ENCODE measurements at places on chromosomes 6 and 20.

- no peak for DNase-seq
Measured at GRCh38 chr6:109793792-109794191, 102.7 kb downstream of the FIG4 start.

- DNase-seq: no peak
Measured at GRCh38 chr6:88730611-88731011, 232.8 kb downstream of the RNGTT start.

DNA sequence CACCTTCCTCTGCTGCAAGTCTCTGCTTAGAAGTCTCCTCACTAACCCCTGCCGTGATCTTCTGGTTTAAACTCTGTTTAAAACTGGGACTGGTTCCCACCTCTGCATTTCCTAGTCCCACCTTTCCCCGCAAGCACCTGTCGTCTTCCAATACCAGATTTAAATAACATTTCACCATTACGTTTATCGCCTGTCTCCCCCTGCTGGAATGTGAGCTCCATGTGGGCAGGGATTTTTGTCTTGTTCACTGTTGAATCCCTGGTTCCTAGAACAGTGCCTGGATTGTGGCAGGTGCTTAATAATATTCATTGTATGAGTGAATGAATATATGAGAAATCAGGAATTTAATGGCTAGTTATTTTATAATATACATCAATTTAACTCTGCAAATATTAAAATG lies 2.7 kb downstream of the GUCA1A start:
- DNase-seq: no peak

DNA sequence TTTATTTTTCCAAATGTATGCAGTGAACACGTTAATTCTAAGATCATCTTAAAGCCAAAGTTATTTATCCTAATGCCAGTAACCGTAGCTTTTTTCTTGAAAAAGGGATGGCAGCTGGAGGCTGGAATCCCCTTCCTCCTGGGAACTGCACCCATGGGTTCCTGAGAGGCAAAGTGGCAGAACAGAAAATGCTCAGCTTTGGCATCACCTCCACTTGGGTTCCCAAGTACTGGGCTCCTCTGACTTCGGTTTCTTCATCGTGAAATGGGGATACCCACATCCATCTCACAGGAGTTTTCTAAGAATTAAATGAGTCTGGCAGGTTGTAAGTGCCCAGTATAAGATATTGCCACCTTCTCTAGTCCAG lies 6.2 kb upstream of the DDX43 start:
- no peak for DNase-seq

- DNase-seq: no peak
Measured at GRCh38 chr6:88366672-88367071, 200.5 kb upstream of the CNR1 start.

GRCh38 chr6:157982102-157982562 lies 469 bp downstream of the SYNJ2 start:
- peak; percentile 13 for DNase-seq

GRCh38 chr6:85412911-85413430 lies 36.9 kb upstream of the NT5E start:
- DNase-seq: no peak

DNA sequence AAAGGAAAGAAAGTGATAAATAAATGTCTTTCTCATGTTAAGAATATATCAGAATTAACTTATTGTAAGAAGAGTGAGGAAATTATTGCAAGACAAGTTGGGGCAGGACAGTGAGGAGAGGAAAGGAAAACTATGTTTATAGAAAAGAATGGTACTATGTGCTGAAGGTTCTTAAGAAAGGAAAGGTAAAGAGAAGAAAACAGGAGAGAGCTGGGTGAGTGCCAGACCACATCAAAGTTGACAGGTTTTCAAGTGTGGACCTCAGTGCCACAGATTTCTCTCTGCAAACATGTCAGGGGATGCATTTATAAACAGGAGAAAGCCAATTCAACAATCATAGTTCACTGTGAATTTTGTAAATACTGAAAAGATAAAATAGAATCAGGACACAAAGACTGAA lies 439.2 kb downstream of the PKHD1 start:
- no peak for DNase-seq

DNA sequence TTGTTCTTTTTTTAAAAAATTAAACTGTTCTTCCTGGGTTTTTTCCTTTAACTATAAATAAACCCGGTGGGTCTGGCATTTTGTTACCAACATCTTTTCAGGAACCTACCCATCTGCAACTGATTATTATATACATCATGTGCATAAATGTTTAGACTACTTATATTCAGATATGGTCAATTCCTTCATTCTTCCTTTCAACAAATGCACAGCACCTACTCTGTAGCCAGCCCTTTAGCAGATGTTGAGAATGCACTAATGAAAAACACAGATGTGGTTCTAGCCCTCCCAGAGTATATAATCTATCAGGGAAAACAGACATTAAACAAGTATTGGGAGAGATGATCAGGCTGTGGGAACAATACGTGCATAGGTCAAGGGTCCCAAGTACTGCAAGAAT lies 237.1 kb downstream of the UST start:
- DNase-seq: no peak

Data from activated T-helper 1 cell treated with Interleukin-2 at 50 U/mL for 16 hours (primary cell).